Neural progenitor cell (in vitro differentiated cells): ENCODE measurements at places on chromosomes 5 and 9.

DNA sequence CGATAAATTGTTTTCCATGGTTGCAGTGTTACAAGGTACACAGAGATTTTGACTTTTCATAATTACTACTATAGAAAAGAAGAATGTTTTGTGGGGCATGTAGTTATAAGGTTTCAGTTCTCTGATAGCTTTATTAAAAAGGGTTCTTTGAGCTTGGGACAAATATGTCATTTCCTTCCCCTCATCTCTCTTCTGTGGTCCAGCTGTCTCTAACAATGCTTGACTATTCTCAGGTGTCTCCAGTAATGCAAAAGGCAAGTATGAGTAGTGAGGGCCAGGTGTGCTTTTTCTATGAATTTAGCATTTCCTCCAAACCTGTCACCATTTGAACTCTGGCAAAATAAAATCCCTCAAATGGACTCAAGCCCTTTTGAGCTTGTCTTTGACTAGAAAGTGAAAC, 84.3 kb downstream of the SLF1 start:
- DNase-seq: no peak

- DNase-seq: peak; percentile 46
Observed at GRCh38 chr5:146718609-146719008, 159.9 kb downstream of the PPP2R2B start.

DNA sequence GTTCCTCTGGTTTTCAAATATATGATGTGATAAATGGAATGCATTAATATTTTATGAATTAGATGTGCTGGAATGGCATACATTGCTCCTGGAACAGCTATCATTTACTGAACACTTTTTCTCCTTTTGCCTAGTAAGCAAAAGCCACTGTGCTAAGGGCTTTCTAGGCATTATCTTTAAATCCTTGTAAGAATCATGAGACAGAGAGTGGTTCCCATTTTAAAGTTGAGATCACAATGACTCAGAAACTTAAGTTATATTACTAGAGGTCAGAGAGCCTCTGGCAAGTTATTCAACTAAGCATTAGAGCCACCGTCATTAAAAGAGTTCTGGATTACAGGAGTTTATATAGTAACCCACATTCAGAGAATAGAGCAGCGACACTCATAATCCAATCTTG, 26.7 kb upstream of the FSD1L start:
- DNase-seq: no peak

- no peak for DNase-seq
Observed at GRCh38 chr9:15372455-15372854, 50.2 kb upstream of the SNAPC3 start.

DNA sequence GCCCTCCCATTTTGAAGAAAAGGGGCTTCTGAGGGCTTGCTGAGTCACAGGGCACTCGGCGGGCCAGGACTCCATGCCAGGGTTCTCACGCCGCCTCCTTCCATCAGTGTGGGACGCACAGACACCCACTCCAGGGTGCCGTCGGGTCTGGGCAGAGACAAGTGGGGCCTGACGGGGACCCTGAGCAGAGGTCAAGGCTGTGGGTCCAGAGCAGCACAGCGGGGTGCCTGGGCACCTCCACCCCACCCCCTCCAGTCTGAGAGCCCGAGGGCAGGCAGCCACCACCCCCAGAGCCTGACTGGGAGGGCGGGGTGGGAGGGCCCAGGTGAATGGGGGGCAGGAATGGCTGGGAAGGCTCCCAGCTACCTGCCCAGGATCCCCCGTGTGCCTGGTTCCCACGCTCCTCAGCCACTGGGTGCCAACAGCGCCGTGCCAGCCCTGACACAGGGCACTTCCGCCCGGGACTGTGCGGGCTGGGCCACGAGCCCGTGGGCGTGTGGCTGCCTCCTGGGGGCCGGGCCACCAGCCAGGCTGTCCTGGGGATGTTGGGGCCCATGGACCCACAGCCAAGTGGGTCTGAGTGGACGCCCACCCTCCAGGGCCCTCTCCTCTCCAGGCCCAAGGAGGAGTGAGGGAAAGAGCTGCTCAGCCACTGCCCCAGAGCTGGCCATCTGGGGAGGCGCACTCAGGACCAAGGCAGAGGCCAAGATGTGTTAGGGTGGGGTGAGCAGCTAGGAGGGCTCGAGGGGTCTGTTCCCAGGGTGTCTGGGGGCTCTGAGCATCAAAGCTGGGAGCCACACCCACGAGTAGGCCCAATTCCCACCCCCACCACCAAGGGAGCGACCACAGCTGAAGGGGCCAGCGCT, 10.1 kb upstream of the NRARP start:
- DNase-seq: no peak

- no peak for DNase-seq
Observed at GRCh38 chr9:4742246-4742645, 1.2 kb upstream of the AK3 start.

DNA sequence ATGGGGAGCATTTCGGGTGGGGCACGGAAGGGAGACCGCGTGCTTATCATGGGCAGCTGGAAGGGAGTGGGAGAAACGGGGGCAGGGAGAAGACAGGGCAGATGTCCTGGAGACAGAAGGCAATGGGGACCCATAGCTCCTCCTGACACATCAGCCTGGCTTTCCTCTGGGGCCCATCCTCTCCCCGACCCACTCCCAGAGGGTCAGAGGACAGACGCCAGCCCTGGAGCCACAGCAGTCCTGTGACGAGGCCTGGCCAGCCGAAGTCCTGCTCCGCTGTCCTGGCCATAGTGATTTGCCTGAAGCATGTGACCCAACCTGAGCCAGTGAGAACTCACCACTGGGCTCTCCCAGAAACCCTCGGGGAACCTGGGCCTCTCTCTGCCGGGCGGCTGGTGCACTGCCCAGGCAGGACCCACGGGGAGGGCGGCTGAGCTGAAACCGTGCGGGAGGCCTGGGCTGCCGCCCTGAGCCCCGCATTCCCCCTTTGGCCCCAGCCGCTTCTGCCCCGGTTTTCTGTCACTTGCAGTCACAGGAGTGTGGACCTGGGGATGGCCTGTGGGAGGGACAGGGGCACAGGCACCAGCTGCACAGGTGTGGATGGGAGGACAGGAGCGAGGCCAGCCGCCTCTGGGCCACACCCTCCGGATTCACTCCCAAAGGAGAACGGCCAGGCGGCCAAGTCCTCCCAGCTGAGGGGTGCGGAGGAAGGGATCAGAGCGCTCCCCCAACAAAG, 19.8 kb downstream of the ADAMTS2 start:
- DNase-seq: no peak

DNA sequence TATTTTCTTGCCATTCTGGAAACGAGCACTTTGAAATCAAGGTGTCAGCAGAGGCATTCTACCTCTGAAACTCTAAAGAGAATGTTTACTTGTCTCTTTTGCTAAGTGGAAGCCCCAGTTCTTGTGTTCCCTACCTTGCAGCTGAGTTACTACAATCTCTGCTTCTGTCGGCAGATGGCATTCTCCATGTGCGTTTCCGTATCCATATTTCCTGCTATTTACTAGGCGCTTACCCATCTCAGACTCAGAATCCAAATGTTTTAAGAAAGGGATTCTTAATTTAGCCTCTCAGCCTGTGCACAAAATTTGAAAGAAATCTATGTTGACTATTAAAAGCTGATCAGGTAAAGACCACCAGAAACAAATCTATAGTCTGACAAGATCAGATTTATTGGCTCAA, 221.3 kb upstream of the FTMT start:
- peak; percentile 8 for DNase-seq

GRCh38 chr9:89715318-89715858, 110.6 kb downstream of the GADD45G start:
- no peak for DNase-seq

- DNase-seq: no peak
Observed at GRCh38 chr9:108184941-108185340, 670.8 kb downstream of the ACTL7B start.

DNA sequence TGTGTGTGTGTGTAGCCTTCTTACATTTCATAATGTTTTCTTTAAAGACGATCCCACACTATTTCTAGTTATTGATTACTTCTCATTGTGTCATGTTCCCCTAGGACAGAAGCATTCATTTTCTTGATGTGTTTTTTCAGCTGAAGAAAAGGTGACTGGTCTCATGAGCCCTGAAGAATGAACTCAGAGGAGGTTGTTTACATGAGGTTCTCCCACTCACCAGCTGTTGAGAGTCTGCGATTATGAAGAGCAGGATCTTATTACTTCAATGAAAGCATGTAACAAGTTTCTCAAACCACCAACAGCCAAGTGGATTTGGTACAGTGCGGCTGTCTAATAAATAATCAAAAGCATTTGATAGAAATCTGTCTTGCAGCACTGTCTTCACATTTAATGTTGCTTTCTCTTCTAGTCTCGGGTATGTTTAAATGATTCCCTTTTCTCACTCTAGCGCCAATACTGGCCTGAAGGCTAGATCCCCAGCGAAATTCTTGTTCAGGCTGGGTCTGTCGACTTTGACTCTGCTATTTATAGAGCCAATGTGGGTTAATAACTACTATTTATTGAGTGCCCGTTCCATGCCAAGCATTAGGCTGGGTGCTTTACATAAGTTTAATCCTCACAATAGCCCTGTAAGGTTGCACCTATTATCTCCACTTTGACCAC, 9.6 kb upstream of the FSD1L start:
- DNase-seq: no peak

GRCh38 chr9:129624947-129625346, 1.0 kb upstream of the NTMT1 start:
- DNase-seq: no peak

GRCh38 chr9:114899995-114900394, 30.4 kb downstream of the TNFSF8 start:
- DNase-seq: no peak

GRCh38 chr9:95870906-95871305, 4.6 kb upstream of the ERCC6L2 start:
- DNase-seq: no peak

- DNase-seq: no peak
Observed at GRCh38 chr5:143836161-143836725, 24.3 kb downstream of the HMHB1 start.

DNA sequence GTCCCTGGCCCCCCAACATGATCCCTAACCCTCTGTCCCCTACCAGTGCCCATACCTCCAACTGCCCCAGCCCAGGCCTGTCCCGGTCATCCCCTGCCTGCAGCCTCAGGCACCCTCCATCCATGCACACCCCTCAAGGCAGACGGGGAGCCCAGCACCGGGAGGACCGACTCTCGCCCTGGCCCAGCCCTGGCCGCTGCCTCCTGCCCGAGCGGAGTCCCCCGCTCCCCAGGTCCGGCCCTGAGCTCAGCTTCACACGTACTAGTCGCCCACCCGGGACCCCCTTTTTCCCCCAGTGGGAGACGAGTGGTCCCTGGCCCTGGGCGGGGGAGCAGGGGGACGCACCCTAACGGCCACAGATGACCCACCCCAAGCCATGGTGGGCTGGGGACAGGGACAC, 49.0 kb upstream of the UBAC1 start:
- no peak for DNase-seq

- DNase-seq: no peak
Observed at GRCh38 chr5:160432196-160432595, 10.5 kb downstream of the PTTG1 start.

GRCh38 chr9:90909747-90910283, 108.2 kb downstream of the SYK start:
- DNase-seq: no peak

- DNase-seq: no peak
Observed at GRCh38 chr5:159402311-159402710, 72.0 kb upstream of the IL12B start.
